ENCODE measurements at places on chromosomes 16 and 17.

GRCh38 chr17:273981-274832 lies 78.4 kb downstream of the RPH3AL start:
- no peak for DNase-seq

DNA sequence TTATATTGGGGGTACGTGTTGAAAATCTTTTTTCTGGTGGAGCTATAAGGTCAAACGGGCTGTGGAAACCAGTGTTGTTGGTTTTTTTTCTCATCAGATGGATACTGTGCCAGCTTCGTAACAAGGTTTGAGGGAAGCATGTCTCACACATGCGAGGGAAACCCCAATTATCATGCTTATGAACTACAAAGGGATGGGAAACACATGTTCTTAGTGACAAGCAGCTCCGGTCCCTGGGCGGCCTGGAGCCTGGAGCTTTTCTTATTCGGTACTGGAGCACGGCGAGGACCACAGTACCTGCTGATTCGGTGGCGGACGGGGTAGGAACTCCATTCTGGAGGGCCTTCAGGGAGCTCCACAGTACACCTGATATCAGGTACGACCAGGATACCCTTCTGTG lies 12.5 kb downstream of the SLC43A2 start:
- DNase-seq, result no peak

DNA sequence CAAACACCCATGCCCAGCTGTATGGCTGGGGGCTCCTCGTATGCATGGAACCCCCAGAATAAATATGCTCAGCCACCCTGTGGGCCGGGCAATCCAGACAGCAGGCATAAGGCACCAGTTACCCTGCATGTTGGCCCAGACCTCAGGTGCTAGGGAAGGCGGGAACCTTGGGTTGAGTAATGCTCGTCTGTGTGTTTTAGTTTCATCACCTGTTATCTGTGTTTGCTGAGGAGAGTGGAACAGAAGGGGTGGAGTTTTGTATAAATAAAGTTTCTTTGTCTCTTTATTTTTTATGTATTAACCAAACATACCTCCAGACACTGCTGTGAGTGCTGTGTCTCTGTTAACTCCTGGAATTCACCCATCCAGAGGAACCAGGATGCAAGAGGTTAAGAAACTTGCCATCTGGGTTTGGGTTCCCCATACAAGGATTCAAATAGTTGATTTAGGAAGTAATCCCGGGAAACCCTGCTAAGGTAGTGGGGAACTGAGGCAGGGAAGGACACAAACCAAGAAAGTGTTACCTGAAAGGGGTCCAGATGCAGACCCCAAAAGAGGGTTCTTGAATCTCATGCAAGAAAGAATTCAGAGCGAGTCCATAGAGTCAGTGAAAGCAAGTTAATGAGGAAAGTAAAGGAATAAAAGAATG lies 37.4 kb upstream of the IL21R start:
- no peak for DNase-seq

GRCh38 chr16:46812781-46813540 lies 18.0 kb downstream of the C16orf87 start:
- DNase-seq, result no peak

- DNase-seq, result peak; percentile 93
Measured at GRCh38 chr16:30571445-30572322, at the start of gene ZNF688. ZNF688 (minus strand) TSS chr16:30571714; CDS start chr16:30571629, 85 bp downstream.

GRCh38 chr16:68257251-68257905 lies 6.9 kb upstream of the SLC7A6 start:
- peak; percentile 70 for DNase-seq

DNA sequence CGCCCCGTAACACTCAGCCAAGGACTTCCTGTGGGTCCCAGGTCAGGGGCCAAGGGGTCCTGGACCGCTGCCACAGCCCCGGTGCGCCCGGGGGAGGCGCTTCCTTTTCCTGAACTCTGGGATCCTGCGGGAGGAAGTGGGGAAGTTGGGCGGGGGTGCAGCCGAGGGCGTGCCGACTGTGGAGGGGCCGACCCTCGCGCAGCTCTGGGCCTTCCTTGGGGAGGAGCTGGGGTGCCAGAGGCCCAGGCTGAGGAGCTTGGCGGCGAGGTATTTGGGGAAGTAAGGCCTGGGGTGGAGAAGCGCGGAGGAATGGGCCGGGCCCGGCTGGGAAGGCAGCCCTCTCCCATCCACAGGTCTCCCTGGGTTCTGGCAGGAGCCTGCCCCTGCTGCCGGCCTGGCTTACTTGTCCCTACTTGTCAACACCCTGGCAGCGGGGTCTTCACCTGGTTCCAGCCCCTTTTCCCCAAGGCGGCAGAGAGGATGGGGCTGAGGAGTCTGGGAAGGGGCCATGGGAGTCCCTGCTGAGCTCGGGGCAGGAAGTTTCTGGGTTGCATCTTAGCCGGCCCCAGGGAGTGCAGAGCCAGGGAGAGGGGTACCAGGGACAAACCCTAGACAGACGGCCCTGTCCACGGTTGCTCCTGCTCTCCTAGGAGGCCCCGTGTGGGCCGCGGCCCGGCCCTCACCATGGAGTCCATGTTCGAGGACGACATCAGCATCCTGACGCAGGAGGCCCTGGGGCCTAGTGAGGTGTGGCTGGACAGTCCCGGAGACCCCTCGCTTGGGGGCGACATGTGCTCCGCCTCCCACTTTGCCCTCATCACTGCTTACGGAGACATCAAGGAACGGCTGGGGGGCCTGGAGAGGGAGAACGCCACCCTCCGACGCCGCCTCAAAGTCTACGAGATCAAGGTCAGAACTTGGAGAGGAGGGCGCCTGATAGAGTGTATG lies 1.7 kb downstream of the TBKBP1 start:
- DNase-seq, result peak; percentile 86

DNA sequence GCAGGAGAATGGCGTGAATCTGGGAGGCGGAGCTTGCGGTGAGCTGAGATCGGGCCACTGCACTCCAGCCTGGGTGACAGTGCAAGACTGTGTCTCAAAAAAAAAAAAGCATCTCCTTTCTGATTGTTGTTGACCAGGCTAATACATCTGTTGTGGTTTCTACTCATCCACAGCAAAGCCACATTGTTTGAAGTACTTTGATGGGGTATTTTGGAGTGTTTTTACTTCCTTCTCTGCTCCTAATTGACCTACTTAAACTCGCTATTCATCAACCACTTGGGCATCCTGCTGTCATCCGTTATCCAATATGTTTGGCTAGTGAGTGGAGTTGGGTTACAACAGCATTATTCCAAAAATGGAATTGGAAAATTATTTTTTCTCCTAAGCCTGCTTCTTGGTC lies 3.5 kb upstream of the CDC27 start:
- DNase-seq, result no peak

DNA sequence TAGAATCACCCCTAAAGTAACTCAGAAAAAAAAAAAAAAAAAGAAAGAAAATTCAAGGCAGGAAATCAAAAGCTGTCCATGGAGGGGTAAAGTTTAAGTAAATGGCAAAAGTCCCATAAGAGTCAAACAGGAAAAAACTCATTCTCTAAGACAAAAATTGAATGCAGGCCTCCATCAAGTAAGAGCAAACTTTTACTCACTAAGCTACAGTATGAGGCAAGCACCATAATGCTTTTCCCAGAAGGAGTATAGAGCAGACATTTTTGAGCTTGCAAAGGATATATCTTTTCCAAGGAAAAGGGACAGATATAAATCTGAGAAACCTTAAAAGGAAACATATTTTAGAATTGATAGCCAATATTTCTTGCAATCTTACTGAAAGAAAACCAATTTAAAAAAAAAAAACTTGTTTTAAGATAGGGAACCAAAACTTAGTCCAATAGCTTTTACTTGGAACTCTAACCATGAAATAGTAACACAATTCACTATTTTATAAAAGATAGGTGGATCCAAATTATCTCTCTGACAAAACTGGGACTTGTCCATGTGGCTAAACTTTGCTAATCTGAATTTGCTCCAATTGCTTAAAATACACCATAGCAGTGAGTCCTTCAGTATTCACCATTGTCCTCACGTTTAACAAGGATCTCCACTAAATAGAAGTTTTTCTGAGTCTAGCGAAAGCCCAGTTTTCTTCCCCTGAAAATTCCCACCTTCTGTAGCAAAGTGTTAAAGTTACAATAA lies 99.8 kb downstream of the CDH11 start:
- no peak for DNase-seq

- DNase-seq, result no peak
Measured at GRCh38 chr16:11913425-11914079, 2.2 kb downstream of the GSPT1 start.

GRCh38 chr16:8127070-8127469 lies 463.2 kb downstream of the TMEM114 start:
- DNase-seq, result no peak

DNA sequence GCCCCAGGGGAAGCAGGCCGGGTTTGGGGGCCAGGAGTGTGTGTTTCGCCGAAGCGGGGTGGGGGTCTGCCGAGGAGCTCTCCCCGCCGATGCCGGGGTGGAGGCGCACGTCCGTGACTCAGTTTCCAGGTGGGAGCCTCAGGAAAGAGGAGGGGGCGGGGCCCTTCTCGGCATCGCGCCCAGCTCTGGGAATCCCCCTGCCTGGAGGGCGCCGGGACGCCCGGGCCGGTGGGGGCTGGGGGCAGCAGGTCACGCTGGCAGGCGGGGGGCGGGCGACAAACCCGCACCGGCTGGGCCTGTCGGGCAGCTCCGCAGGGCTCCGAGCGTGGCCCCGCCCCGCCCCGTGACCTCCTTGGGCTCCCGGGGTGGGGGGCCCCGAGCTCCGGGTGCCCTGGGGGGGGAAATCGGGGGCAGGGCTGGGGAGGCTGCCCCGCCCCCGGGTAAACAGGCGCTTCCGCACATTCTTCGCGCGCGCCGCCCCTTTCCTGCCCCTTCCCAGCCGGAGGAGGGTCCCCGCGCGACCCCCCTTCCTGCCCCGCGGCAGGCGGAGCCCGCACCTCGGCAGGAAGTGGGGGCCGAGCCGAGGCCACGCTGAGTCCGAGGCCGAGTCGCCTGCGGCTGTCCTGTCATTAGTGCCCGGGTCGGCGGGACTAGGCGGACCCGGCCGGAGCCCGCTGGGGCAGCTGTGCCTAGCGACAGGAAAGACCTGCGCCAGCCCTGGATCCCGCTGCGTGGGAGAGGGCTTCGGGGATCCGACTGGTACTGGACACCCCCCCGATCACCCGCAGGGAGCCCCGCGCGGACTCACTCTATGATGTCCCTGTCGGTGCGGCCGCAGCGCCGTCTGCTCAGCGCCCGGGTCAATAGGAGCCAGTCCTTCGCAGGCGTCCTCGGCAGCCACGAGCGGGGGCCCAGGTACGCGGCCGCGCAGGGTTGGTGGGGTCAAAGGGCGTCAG lies 9.3 kb downstream of the RIPOR1 start:
- DNase-seq, result no peak
